ENCODE measurements at places on chromosomes 3 and 15. TPM values are rescaled to one million over a fixed set of nuclear protein-coding genes. Genes with fewer than 3 reads are reported as not detected.

SATB1 gene
- total RNA-seq = 208 TPM

TRAT1 gene
- 100 TPM for total RNA-seq

CHRNA7 gene
- 0.23 TPM for total RNA-seq

CADM2 gene
- 1.2 TPM for total RNA-seq

ANKRD63 gene
- 0.42 TPM for total RNA-seq

SPINK8 gene
- total RNA-seq = not detected

GOLGA8G gene
- not detected for total RNA-seq

FBLN2 gene
- total RNA-seq = not detected

KLHL40 gene
- not detected for total RNA-seq

CNTN6 gene
- not detected for total RNA-seq

PRR23E gene
- not detected for total RNA-seq

SLMAP gene
- total RNA-seq = 71.4 TPM

NOX5 gene
- not detected for total RNA-seq

SOX14 gene
- total RNA-seq = not detected

CXCR6 gene
- 4.4 TPM for total RNA-seq

TGM4 gene
- total RNA-seq = not detected

SLC22A13 gene
- 0.32 TPM for total RNA-seq

SLC7A14 gene
- not detected for total RNA-seq

DIPK2A gene
- total RNA-seq = 13.9 TPM

GOLGA8O gene
- 2.3 TPM for total RNA-seq

CASR gene
- 1.3 TPM for total RNA-seq

CCNL1 gene
- total RNA-seq = 1,190 TPM

UBAP1L gene
- total RNA-seq = 8.4 TPM

IL17RE gene
- 12.4 TPM for total RNA-seq

Measured in T-helper 17 cell (primary cell).